ENCODE measurements at places on chromosomes 12 and 14. TPM values are rescaled to one million over a fixed set of nuclear protein-coding genes. Genes with fewer than 3 reads are reported as not detected.

DNA sequence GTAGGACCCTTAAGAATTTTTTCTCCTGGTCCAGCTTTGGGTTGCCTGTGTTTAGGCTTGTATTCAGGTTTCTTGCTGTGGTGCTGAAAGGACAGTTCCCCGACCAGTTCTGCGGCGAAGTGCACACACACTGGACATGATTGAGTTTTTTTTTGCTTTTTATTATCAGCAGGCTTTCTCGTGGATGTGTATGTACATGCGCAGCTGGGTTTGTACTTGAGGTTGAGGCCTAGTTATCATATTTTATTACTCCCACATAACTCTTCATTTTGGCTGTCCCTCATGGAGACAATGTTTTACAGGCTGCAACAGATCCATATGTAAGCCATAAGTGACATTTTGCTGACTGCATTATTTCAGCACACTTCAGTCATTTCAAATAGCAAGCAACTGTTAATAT, 2.5 kb downstream of the SCN8A start:
- DNase-seq: no peak
- H3K4me1 ChIP-seq: no peaks in the 10 kb centered on the region
- H3K27ac ChIP-seq: no peak overlapping the region

- H3K4me3 ChIP-seq: no peak overlapping the region
- H3K27me3 ChIP-seq: no peaks in the 10 kb centered on the region
- no peak overlapping the region for H3K27ac ChIP-seq
- H3K36me3 ChIP-seq: no peaks in the 10 kb centered on the region
Measured at GRCh38 chr12:65463082-65463481, 184.6 kb downstream of the MSRB3 start.

DNA sequence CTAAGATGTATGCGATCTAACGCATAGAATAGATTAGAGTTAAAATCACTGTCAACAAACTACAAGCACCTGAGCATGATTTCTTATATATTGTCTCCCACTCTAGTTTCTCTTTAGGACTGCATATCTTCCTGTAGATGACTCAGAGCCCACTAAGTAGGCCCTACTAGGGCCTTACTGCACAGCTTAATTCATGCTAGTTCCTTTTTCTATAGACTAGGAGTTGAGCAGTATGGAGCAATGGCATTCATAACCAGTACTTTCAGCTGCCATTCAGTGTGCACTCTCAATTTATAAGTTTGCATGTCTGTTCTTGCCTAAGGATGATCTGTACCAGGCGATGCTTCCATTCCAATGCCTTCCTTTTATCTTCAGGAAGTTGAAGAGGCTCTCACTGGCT, 103.5 kb downstream of the METTL25 start:
- H3K4me1 ChIP-seq: no peaks in the 10 kb centered on the region
- H3K27ac ChIP-seq: no peak overlapping the region
- H3K27me3 ChIP-seq: no peaks in the 10 kb centered on the region
- DNase-seq: no peak
- H3K4me3 ChIP-seq: no peak overlapping the region

GRCh38 chr12:79233341-79233781, 368.8 kb downstream of the SYT1 start:
- no peaks in the 10 kb centered on the region for H3K4me1 ChIP-seq
- H3K27ac ChIP-seq: no peak overlapping the region
- no peak overlapping the region for H3K4me3 ChIP-seq

Gene LMO3
- 28.2 TPM for total RNA-seq

DNA sequence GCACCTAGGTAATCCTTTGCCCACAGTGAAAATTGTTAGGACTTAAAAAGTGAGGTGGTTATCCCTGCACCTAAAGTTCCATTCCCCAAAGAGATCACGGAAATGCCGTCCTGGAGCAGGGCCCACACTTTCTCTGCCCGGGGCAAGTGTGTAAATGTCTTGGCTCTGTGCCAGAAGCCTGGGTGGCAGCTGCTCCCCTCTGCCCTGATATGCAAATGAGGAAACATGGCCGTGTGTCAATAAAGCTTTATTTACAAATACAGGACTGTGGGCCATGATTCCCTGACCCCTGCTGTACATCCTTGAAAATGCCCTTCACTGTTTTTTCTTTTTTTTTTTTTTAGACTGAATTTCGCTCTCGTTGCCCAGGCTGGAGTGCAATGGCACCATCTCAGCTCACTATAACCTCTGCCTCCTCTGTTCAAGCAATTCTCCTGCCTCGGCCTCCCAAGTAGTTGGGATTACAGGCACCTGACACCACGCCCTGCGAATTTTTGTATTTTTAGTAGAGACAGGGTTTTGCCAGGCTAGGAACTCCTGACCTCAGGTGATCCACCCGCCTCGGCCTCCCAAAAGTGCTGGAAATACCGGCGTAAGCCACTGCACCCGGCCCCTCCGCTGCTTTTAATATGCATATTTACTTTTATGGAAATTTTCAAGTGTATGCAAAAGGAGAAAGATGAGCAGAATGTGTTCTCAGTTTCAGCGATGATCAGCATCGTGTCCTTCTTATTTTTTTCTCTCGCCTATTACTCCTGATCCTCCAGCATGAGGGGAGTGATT, 75.5 kb downstream of the GALNT9 start:
- H3K27ac ChIP-seq: no peak overlapping the region
- no peak overlapping the region for H3K4me3 ChIP-seq
- no peaks in the 10 kb centered on the region for H3K36me3 ChIP-seq
- no peak for DNase-seq
- H3K27me3 ChIP-seq: no peaks in the 10 kb centered on the region
- no peaks in the 10 kb centered on the region for H3K4me1 ChIP-seq

DNA sequence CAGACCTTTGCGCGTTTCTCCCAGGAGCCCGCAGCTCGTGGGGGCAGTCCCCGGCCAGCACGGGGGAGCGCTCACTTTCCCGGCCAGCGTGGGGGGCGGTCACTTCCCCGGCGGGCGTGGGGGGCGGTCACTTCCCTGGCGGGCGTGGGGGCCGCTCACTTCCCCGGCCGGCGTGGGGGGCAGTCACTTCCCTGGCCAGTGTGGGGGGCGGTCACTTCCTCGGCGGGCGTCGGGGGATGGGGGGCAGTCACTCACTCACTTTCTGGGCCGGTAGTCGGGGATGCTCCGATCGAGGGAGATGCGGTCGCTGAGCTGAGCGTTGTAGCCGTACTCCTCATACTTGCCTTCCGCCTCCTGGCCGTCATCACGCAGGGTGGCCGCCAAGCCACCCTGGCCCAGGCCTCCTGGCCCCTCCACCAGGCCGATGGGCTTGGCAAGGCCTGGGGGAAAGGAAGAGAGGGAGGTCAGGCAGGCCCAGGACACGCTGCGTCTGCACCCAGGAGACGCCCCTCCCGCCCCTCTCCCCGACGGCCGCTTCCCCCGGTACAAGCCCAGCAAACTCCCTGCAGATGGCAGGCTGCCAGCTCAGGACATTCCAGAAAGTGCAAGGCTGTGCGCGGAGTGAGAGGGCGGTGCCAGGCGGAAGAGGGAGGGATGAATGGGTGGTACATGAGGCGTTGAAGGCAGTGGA, 43.3 kb downstream of the GALNT9 start:
- no peaks in the 10 kb centered on the region for H3K36me3 ChIP-seq
- H3K27ac ChIP-seq: no peak overlapping the region
- H3K4me1 ChIP-seq: no peaks in the 10 kb centered on the region
- DNase-seq: peak; percentile 88

Gene SYNJ2BP
- total RNA-seq: 28.6 TPM

Gene GPRC5A
- 36.6 TPM for total RNA-seq

DNA sequence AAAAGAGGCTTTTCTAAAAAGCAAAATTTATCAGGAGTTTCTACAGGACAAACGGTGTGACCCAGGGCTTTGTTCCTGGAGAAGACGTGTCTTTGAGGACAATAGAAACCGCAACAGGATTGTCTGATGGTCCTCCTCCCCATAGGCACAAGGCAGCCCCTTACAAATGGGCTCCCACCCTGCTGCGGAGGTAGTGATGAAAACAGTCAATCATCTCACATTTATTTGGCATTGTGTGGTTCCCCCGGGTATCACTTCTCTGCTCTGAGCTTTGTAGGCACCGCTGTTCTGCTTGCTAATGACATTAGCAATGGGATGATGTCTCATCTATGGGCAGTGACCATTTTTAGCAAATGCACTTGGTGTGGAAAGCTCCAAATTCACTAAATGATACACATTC, 155.5 kb upstream of the TMPO start:
- DNase-seq: no peak
- no peak overlapping the region for H3K27ac ChIP-seq
- H3K4me3 ChIP-seq: no peak overlapping the region
- H3K4me1 ChIP-seq: no peaks in the 10 kb centered on the region
- no peaks in the 10 kb centered on the region for H3K36me3 ChIP-seq

Gene PNN
- total RNA-seq: 53.2 TPM

- DNase-seq: peak; percentile 24
- H3K27ac ChIP-seq: peak overlapping the region; percentile 16
- no peaks in the 10 kb centered on the region for H3K36me3 ChIP-seq
- no peaks in the 10 kb centered on the region for H3K27me3 ChIP-seq
- H3K4me1 ChIP-seq: peaks cover 6% of the 10 kb centered on the region
- H3K4me3 ChIP-seq: no peak overlapping the region
Measured at GRCh38 chr14:74547331-74547927, 53.9 kb downstream of the ISCA2 start.

GRCh38 chr12:112346194-112346593, 36.0 kb downstream of the HECTD4 start:
- H3K4me1 ChIP-seq: no peaks in the 10 kb centered on the region
- H3K4me3 ChIP-seq: no peak overlapping the region
- no peaks in the 10 kb centered on the region for H3K27me3 ChIP-seq
- H3K36me3 ChIP-seq: peaks cover 2% of the 10 kb centered on the region
- DNase-seq: no peak

Data from aorta (tissue), 5 donors.